ENCODE measurements at places on chromosomes 7 and 10. TPM values are rescaled to one million over a fixed set of nuclear protein-coding genes. Genes with fewer than 3 reads are reported as not detected.

GRCh38 chr10:82910301-82910700 lies 1035.3 kb downstream of the NRG3 start:
- DNase-seq = no peak

- no peak for DNase-seq
Observed at GRCh38 chr7:151378496-151379192, 31.2 kb downstream of the WDR86 start.

DNA sequence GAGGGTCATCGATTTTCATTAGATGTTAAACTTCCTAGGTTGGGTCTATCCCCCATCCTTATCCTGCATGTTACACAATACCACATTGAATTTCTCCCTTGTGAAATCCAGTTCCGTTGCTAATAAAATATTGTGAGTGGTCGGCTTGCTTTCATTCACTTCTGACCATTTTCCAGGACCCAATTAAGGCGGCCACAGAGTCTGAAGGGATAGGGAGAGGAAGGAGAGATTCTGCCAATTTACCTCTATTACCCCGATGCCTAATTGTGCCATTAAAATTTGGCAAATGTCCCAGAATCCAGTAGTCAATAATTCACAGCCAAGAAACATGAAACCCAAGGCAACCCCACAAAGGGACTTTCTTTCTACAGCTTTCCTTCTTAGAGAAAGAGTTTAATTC lies 129.9 kb downstream of the IPMK start:
- no peak for DNase-seq

DNA sequence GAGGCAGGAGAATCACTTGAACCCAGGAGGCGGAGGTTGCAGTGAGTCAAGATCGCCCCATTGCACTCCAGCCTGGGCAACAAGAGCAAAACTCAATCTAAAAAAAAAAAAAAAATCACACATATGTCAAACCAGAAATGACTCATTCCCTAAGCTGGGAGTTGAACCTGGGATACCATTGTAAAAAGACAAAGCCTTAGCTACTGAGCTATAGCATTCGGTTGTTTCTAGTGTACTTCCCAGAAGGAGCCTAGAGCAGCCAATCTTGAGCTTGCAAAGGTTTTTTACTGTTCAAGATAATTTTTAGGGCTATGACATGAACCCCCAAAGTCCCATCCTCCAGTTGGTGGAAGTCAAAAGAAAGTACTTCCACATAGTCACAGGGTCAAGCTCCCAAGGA lies 87.9 kb downstream of the ZNF467 start:
- DNase-seq = no peak

- DNase-seq = peak; percentile 65
Observed at GRCh38 chr7:74032191-74032490, 4.2 kb downstream of the ELN start.

GRCh38 chr10:43204042-43204942 lies 62.6 kb downstream of the RASGEF1A start:
- DNase-seq = no peak

- DNase-seq = no peak
Observed at GRCh38 chr7:111362506-111363054, 199.7 kb downstream of the IMMP2L start.

DNA sequence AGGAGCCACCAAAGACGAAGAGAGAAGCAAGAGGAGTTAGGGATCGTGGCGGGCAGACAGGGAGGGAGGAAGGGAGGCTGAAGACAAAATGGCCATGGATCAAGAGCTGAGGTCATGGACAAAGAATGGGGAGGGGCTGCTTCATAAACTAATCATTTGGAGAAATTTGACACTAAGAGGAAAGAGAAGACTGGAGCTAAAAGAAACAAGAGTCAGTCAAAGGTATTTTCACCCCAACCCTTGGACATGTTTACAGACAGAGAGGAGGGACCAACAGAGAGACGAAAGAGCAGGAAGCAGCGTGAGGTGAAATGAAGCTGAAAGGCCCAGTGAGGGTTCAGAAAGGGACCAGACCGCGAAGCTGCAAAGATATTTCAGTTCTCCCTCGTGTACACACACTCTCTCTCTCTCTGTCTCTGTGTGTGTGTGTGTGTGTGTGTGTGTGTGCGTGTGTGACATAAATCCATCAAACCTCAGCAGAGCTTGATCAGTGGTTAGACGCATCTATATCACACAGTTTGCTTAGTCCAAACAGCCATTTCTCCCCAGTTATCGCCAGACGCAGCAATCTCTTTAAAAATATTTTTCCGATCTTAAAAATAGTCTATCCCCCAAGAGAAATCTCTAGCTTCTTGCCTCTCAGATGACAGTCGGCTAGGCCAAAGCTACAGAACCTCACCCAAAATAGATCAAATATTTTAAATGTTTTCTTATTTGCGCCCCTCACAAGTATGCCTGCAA lies 12.5 kb upstream of the CALD1 start:
- DNase-seq = no peak

DNA sequence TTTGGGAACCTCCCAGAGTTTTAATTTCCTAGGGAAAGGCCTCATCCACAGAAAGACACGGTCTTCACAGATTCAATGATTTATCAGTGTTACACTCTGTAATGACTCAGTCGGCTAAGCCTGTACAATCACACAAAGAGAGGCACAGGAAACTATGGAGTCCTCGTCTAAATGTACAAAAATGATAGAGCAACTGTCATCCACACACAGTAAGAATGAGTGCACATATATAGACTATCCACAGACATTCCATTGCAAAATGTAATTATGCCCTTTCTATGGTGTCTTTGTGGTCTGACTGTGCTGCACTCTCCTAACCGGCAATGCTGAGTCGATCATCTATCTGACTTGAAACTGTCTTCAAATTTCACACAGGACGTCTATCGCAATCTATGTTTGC lies 3.5 kb upstream of the NAMPT start:
- no peak for DNase-seq

GRCh38 chr10:49172061-49172776 lies 16.0 kb downstream of the TMEM273 start:
- no peak for DNase-seq

DNA sequence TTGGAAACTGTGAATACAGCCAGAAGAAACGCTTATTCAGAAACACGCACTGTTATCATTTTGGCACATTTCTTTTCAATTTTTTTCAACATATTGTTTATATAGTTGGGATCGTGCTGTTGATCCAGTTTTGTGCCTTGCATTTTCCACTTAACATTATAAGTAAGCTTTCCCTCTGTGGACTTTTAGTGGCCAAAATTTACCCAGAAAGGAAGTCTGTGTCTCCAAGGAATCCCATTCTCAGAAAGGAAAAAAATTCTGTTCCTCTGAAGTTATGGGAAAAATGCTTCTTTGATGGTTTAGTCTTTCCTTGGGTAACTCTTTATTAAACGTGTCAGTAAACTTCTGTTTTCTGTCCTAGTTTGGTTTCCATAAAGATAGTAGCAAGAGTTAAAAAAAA lies 280.0 kb downstream of the REEP3 start:
- DNase-seq = no peak

DNA sequence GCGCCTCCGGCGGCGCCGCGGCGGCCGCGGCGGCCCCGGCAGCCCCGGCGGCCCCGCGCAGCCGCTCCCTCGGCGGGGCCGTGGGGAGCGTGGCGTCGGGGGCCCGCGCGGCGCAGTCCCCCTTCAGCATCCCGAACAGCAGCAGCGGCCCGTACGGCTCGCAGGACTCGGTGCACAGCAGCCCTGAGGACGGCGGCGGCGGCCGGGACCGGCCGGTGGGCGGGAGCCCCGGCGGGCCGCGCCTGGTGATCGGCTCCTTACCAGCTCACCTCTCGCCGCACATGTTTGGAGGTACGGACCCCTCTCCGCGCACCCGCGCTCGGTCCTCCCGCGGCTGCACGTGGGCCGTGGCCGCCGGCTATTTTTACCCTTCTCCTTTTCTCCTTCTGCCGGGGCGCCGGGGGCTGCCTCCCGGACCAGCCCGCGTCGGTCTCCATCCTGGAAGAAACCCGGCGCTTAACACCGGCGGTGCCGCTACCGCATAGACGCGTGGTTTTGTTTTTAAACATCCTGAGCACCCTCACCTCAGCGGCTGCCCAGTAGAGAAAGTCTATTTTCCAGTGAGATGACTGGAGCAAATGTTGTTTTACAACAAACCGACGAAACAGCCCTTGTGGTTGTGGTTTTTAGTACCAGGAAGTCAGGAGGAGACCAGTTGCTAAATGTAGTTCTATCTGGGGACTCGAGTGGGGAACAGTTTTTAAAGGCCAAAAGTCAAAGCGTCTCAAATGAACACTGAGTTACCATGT lies 1.3 kb downstream of the ZNRF2 start:
- peak; percentile 74 for DNase-seq

DNA sequence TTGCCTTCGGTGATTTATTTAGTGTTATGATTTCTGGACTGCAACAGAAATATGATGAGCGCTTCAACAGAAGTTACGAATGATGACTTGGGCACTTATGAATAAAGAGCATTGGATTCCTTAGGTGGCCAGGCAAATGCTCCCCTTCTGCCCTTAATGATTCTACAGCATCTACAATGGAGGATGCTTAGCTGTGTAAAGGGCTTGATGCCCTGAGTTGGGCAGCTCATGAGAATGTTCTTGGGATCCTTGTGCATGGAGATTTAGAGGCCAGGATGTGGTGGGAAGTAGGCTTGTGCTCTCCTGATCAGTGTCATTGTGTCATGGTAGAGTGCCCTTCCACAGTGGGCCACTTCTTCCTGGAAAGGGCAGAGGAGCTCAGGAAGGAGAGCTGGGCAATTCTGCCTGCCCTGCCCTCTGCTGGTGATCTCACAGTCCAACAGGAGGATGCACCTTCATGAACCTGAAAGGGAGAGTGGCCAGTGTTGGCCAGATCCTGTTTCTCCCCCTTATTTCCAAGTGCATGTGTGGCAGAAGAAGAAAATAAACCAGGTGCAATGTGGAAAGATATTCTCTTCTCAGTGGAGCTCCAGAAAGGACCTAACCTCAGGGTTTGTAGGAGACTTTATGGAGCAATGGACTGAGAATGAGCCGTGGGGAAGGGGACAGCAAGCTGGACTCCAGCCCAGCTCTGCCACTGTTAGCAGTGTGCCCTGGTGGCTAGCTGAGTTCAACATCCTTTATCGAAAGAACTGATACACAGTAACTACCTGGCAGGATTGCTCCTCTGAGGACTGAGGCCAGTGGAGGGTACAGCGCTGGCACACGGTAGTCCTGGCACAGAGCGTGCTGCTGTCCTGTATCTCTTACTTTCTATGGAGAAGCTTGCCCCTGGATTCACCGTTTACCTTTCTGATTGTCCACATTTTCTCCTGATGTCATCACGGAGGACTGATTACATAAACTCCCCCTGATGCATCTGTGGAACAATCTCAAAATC lies 182.9 kb downstream of the BMPER start:
- no peak for DNase-seq

DNA sequence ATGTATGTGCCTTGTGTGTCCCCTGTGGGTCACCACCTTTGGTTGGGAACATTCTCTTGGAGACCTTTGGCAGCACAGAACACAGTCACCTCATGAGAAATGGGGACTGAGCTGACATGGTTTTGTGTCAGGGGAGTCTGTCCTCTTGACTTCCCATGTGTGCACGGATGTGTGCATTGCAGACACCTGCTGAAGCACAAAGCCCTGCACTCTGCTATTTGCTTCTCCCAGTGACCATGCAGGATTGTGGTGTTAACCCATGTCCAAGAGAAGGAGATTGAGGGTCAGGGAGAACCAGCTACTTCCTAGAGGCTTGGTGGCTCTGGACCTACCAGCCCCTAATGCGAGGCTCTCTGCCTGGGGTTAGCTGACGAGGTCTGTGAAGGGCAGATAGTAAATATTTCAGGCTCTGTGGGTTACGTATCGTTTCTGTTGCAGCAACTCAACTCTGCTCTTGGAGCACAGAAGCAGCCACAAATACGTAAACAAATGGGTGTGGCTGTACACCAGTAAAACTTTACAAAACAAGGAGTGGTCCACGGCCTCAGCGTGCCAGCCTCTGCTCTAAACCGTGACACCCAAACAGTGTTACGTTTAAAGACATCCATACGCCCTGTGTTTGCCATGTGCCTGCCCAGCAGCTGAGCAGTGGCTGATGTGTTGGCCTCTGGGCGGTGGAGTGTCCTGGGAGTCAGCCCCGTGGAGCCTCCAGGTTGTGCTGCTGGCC lies 51.7 kb downstream of the ADCY1 start:
- no peak for DNase-seq

DNA sequence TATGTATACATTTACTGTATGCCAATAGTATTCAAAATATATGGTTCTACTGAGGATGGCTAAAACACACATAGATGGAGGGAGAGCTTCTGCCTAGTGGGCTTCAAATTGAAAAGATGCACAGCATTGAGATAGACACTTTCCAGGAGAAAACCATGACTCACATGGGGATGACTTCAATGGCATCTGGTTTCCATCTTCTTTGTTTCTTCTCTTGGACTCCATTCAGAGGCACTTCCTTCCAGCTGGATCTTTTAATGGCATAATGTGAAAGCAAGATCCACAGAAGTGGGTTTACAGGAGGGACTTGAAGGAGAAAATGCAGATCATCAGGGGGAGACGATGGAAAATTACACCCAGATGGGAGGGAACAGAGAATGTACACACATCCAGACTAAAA lies 84.9 kb downstream of the ZNF365 start:
- DNase-seq = no peak

DNA sequence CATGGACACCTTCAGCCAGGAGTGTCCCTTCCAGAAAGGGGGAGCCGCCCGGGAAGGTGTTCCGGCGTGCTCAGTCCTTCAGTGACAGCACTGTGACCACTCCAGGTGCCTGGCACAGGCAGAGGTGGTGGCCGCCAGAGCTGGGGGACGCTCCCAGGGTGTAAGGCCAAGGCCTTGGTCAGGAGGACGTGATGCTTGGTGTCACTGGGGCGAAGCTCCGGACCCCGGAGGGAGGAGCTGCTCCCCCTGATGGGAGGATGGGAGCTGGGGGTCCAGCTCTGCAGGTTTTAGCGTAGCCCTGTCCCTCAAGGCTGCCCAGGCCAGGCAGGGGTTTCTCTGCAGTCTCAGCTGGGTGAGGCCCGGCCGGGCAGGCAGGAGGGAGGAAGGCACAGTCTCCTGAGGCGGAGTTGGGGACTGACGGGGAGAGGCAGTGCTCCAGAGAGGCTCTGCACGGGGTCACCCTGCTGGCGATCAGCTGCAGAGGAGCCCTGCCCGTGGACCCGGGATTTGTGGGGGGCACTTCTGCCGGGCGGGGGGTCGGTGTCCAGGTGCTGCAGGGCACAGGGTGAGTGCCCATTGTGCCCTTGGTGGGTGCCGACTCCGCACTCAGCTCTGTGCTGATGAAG lies 56.5 kb upstream of the DNAJB6 start:
- no peak for DNase-seq

- no peak for DNase-seq
Observed at GRCh38 chr10:19628767-19629560, 187.3 kb upstream of the PLXDC2 start.

- no peak for DNase-seq
Observed at GRCh38 chr10:47406870-47407691, 23.0 kb upstream of the ZNF488 start.

DNA sequence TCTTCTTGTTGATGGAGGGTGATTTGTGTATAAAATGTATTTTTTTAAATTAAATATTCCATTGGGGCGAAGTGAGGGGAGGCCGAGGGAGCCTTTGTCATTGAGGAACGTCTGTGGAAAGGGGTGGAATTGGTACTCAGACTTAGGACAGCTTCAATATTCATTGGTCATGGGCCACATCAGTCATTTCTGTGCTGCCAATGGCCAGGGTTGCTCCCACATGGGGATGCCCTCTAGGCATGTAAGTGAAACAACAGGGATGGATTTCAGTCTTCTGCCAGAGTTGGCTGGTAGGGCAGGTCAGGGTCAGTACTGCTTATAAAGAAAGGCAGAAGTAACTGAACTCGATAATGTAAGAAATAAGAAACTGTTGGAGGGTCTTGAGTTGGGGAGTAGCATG lies 47.2 kb downstream of the NEURL1 start:
- no peak for DNase-seq

Gene ELFN1
- total RNA-seq = 10.7 TPM

Gene INSYN2A
- not detected for total RNA-seq

Gene HOXA2
- total RNA-seq = 0.14 TPM

Gene ZNF467
- 7.0 TPM for total RNA-seq

Gene MRLN
- total RNA-seq = not detected

Gene ERVW-1
- not detected for total RNA-seq

All from Right ventricle myocardium inferior (tissue), 1 donor.